ENCODE measurements at places on chromosomes 7 and 10.
A peak's percentile ranks its signal among the peaks of the same experiment; 100 is the strongest.

GRCh38 chr7:84264396-84264795 lies 69.8 kb upstream of the SEMA3A start:
- DNase-seq = no peak

DNA sequence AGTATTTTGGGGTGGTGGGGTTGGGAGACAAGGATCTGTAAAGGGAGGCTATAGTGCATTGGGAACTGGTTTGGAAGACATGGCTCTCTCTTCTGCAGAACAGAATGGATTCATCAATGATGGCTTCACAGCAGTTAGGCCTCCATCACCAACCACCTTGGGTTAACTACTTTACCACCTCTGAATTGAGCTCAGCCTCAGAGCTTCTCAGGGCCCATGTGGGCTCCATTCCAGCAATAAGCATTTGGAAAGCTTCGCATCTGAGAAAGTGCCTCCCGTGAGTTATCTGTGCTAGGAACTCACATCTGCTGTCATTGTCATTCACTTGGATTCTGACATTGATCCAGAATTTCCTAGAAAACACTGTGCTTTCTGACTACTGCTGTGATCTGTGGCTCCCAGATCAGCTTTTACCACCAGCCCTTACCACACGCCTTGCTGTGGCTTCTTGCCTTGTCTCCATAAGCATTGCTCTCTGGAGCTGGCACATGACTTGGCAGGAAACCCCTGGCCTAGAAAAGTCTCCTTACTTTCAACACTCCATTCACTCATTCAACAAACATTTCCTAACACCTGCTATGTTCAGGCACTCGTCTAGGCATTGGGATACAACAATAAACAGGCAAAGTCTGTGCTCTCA lies 70.7 kb upstream of the ADO start:
- DNase-seq = no peak

DNA sequence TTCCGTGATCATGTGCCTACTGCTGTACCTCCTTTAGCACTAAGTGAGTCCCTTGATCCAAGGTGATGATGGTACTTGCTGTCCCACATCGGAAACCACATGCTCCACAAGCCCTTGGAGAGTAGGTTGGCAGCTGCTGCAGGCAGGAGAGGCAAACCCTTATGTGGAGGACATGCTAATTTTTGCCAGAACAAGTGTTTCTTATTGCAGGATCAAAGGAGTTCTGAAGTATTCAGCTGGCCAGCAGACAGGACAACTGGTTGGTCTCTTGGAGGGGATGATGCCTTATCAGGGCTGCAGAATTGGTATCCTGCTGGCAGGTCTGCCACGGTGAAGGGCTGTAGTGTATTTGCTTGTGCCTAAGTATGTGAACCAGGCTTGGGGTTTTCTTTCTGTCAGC lies 36.8 kb downstream of the NACAD start:
- no peak for DNase-seq

GRCh38 chr10:103839872-103840739 lies 15.3 kb downstream of the SH3PXD2A start:
- peak; percentile 55 for DNase-seq

DNA sequence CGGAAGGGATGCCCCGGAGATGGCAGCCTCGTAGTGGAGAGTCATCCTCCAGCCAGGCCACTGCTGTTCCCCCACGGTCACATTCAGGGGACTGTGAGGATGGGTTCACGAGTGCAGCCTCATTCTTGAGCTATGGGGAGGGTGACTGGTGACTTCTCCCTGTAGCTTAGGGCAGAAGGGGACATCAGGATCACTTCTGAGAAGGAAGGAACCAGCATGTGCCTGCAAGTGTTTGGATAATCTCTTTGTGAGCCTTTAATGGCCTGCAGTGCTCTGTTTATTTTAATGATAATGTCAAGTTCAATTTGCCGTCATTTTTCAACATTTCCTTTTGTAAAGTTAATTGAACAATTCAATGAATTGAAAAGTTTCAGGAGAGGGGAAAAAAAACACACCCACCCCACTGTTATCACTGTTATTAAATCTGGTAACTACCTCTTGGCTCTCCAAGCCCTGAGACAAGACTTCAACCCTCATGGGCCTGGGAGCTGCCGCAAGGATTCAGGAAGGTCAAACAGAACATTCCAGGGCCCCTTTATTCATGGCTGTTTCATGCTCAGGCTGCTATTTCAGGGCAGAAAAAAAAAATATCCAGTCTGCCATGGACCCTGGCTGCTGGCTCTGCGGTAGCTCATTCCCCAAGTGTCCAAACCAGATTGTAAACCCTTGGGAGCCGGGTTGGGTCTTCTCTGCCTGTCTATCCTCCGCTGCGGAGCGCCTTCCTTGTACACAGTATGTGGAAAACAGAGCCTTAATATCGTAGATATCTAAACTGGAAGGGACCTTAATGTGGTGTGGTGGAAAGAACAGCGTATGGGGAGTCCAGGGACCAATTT lies 100.4 kb downstream of the CDH23 start:
- DNase-seq = no peak

GRCh38 chr10:14598809-14599764 lies 175.6 kb downstream of the FAM107B start:
- DNase-seq = no peak

- no peak for DNase-seq
Observed at GRCh38 chr10:129433266-129433665, 33.8 kb upstream of the MGMT start.

- DNase-seq = no peak
Observed at GRCh38 chr10:43981232-43981631, 332.6 kb upstream of the ZNF32 start.

DNA sequence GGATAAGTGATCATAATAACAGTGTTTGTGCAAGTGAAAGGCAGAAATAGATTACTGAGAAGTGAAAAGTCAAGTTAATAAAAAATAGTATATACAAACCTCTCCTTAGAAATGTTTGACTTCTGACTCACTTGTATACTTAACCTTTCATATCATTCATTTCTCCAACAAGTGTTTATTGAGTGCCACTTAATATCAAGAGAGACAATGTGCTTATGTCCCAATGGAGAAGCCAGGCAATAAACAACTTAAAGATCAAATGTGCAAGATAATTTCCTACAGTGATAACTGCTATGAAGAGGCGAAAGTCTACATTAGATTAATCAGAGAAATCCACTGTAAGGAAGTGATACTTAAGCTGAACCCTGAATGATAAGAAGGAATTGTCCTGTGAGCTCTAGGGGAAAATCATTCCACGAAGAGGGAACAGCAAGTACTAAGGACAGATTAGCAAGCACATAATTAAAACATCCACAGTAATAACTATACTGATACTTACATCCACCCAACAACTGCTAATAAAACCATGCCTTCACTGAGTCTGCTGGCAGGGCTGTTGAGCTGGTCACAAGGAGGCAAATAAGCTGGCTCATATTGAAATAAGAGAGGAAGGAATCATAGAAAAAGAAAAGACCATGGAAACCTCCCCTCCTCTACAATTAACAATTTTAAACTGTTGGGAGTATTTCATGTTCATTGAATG lies 203.5 kb downstream of the CTNNA3 start:
- no peak for DNase-seq

GRCh38 chr10:110686047-110686446 lies 41.9 kb downstream of the RBM20 start:
- DNase-seq = no peak

GRCh38 chr7:29297194-29297890 lies 102.8 kb downstream of the CHN2 start:
- no peak for DNase-seq

DNA sequence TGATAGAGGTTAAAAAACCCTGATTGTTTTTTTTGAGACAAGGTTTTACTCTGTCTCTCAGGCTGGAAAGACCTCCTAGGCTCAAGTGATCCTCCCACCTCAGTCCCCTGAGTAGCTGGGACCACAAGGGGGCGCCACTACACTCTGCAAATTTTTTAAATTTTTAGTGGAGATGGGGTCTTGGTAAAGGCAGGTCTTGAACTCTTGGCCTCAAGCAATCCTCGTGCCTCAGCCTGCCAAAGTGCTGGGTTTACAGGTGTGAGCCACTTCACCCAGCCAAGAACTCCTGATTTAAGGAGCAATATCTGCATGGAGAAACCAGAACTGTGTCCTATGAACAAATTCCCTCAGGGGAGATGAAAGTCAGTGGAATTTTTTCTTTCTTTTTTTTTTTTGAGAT lies 7.3 kb upstream of the KLHDC10 start:
- DNase-seq = peak; percentile 57

GRCh38 chr10:107647462-107647861 lies 483.0 kb upstream of the SORCS1 start:
- no peak for DNase-seq

DNA sequence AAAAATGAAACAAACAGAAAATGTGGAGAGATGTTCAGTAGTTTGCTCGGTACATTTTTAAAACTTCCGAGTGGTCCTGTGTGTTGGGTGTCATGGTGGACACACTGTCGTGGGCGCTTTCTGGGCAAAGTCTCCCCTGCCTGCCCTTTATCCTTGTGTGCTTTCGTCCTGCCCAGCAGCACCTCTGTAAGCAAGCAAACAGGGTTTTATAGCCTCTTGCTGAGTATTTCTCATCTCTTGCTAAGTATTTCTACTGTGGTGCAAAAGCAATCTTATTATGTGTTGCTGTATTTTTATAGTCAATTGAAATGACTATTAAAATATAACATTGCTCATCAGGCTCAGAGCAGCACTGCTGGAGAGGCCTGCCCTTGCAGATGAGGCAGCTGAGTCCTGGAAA lies 48.7 kb downstream of the DOCK1 start:
- DNase-seq = no peak

DNA sequence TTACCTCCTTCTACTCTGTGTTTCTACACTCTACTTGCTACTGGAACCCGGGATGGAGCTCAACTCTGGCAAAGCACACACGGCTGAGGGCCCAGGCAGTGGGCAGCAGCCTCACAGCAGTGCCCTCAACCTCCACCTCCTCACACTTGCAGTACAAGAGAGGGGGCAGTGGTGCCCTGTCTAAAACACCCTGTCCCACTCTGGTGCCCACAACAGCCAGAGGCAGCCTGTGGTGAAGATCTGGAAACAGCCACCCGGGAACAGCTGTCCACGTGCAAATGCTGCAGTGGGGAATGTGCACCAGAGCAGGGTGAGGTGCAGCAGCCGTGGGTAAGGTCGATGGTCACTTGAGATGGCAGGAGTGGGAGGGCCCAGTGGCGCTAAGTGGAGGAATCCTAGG lies 13.7 kb downstream of the MAT1A start:
- DNase-seq = no peak

DNA sequence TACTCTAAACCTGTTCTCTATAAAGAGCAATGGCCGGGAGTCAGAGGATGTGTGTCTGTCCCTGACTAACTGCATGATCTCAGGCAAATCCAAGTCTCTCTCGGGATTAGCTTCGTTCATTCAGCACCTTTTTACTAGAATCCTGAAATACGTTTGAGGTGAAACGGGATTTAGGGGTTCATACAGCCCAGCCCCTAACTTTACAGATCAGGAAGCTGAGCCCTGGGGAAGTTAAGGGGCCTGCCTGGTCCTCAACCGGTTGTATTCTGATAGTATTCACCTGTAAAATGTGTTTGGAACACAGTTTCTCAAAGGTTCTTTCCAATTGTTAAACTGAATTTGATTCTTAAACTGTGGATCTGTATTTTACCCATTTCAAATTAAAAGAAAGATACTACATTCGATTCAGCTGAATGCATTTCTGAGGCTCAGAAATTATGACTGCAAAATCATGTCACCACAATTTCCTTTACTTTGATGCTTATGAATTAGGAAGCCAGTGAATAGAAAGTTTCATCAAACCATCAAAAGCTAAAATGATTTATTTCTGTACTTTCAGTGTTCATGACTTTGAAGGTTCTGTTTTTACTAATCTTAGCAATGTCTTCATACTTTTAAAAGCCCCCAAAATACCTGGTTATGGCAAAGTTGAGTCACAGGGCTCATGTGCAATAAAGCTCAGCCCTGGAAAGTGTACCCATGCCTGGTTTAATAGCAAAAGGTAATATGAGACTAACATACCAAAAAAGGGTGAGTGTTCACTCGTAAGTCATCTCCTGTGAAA lies 28.9 kb upstream of the EZH2 start:
- DNase-seq = no peak

DNA sequence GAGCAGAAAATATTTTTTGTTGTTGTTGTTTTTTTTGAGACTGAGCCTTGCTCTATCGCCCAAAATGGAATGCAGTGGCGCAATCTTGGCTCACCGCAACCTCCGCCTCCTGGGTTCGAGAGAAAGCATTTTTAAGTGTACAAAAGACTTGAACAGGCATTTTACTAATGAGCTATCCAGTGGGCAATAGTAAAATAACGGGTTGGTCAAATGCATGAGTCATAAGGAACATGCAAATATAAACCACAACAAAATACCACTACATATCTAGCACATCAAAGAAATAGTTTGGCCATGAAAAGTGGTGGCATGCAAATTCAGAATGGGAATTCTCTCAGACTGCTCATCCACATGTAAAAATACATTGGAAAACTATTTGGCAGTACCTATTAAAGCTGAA lies 71.7 kb upstream of the TMEM106B start:
- DNase-seq = no peak

DNA sequence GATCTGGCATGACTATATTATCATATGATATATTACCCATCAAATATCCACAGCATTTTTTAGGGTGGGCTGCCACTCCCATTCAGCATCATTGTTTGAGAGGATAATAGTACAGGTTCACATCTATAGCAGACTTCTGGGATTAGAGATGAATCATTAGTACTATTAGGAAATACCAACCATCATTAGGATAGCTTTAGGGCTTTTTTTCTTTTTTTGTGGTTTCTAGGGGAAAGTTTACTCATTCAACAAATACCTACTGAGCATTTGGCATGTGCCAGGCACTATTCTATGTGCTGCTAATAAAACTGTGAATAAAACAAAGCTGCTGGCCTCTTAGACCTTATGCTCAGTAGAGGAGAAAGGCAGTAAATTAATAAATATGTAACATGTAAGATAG lies 40.6 kb downstream of the NHLRC2 start:
- no peak for DNase-seq

DNA sequence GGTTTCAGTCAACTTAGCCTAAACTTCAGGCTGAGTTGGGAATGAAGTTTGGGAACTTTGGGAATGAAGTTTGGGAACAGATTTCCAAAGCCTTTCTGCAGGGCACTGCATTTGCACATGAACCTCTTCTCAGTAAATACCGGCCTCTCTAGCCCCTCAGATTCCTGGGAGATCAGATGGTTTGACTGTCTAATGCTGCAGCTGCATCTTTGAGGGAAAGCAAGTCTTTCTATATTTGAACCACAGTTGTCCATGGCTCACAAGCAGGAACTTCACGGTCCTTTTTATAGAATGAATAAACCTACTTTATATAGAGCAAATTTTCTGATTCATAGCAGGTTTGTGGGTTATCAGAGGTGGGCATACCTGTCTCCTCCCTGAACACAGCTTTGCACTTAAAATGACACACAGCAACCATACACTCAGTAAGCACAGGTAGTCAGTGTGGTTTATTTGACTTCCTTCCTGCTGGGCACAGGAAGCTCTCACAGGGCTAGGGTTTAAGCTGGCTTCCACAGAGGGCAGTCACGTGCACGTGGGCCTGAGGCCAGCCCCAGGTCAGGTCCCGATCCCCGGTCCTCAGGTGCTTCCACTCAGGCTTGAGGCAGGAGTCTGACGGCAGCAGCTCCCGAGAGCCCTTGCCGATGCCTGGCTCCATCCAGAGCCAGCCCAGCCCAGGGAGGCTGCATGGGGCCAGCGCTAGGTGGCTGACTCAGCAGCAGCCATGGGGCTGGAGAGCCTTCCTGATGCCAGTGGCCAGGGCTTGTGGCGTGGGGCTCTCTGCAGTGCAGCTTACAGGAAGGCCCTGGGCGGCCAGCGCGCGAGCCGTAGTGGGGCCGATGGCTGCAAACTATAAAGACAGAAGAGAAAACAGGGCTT lies 12.8 kb upstream of the MMP21 start:
- DNase-seq = no peak
